AG04449 (cell line): ENCODE measurements at places on chromosomes 4 and X.

- DNase-seq: no peak
These were observed 91.0 kb downstream of the AMMECR1 start for GRCh38 chrX:110226931-110227330.

DNA sequence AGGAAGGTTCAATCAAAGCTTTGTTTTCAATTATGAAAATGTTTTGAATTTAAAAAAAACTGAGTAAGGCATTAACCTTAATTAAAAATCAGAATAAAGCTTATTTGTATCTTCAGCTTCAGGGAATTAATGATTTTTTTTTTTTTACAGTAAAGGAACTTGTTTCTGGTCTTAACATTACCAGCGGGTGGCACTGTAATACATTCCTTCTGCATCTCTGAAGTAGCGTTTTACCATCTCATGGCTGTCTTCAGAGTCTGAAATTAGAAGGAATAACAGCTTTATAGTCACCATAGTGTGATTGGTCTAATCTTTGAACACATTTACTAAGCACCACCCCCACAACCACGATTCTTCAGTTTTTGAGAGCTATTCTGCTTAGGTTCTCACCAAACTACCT lies 102.6 kb downstream of the IL1RAPL2 start:
- DNase-seq: no peak

- DNase-seq: no peak
These were observed 618 bp upstream of the XK start for GRCh38 chrX:37684973-37685372.

DNA sequence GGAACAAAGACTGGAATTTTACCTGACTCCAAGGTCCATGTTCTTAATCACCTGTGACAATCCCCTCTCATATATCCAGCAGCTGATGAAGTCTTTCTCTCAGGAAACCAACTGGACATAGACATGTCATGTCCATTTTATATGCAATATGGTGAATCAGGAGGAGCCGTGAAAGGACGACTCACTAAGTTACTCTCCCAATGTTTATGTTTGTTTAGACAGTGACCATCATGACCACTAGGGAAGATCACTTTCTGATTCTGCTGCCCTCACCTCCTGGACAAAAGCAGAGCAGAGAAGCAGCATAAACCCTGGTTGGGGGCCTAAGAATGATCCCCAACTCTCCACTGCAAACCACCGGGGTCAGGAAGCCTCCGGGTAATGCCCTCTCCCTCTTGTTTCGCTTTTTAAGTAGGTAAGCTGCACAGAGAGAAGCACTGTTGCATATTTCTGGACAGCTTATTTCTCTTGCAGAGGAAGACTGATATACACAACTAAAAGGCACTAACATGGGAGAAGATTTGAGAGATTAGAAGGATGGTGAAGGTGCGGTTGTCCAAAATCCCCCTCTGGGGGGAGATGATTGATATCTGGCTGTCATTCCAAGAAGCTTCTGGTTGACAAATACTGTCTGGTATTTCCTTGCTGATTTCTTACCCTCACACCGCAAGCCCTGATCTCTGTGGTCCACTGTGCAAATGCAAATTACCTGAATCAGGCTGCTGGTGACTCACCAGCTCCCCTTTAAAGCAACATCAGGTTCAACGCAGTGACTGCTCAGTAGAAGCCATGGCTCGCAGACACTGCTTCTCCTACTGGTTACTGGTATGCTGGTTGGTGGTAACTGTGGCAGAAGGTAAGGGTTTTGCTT lies at the start of gene ODAPH:
Gene ODAPH, plus strand, starts transcription at position 773 of the 871 bp plus-strand sequence. Its CDS starts 17 bp downstream, at position 790.
- no peak for DNase-seq
